Mesothelial cell of epicardium (in vitro differentiated cells): ENCODE measurements at places on chromosomes 4 and X.

GRCh38 chr4:26766141-26766540, 94.5 kb upstream of the STIM2 start:
- DNase-seq = no peak

DNA sequence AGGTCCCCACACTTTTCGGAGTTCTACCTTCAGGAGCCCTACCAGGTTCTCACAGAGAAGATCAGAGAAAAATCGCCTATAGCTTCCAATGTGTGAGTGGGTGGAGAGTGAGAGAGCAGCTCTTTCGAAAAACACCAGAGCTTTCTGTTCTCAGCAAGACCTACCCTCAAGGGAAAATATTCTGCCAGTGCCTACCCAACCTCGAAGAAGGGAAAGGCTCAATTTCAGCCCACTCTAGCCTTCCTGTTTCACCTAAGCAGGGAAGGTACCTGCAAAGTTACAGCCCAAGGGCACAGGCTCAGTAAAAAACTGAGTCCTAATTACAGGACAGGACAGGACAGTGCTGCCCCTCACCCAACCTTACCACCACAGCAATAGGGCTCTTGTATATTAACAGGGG, 104.0 kb upstream of the WDR17 start:
- no peak for DNase-seq

- no peak for DNase-seq
Observed at GRCh38 chr4:151389311-151389710, 19.7 kb upstream of the FHIP1A start.

DNA sequence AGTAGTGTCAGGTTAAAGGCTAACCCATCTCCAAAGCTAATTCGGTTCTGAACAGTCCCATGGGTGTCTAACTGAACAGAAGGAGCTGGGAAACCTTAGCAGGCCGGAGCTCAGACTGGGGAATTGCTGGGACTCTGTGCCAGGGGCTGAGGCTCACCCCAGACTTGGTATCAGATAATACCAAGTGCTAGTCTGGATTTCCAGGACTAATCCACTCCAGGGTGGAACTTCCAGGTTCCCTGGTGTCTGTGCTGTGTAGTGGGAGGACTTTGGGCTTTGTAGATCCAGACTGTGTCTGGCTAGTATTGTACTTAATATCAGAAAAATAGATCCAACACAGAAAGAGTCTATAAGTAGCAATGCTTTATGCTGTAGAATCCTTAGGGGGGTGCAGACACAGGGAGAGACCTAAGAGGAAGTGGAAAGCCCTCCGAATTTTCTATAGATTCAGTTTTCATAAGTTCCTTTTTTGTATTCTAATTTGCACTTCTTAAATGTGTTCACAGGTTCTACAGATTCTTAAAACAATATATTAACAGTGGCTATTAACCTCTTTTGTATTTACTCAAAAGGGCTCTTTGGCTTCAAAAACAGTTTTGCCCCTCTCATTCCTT, 4.1 kb downstream of the ZNF827 start:
- DNase-seq = no peak

DNA sequence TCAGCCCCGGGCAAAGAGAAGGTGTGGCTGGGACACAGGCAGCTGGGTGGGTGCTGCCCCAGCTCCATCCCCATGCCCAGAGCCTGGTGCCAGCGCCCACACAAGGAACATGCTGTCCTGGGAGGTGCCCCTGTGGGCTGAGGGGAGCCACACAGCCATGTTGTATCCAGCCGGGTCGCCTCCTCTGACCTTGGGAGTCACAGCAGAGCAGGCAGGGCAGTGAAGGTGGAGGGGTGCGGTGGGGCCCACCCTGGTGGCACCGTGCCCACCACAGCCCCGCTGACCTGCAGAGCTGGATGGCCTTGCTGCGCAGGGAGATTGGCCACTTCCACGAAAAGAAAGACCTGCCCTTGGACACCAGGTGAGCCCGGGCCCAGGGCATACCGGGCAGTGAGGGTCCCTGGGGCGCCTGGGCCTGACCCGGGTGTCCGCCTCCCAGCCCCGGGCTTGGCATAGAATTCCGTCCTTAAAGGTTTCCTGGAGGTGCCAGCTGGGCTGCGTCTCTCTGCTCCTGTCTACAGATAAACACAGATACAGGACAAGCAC, 18.7 kb upstream of the ADD1 start:
- no peak for DNase-seq

DNA sequence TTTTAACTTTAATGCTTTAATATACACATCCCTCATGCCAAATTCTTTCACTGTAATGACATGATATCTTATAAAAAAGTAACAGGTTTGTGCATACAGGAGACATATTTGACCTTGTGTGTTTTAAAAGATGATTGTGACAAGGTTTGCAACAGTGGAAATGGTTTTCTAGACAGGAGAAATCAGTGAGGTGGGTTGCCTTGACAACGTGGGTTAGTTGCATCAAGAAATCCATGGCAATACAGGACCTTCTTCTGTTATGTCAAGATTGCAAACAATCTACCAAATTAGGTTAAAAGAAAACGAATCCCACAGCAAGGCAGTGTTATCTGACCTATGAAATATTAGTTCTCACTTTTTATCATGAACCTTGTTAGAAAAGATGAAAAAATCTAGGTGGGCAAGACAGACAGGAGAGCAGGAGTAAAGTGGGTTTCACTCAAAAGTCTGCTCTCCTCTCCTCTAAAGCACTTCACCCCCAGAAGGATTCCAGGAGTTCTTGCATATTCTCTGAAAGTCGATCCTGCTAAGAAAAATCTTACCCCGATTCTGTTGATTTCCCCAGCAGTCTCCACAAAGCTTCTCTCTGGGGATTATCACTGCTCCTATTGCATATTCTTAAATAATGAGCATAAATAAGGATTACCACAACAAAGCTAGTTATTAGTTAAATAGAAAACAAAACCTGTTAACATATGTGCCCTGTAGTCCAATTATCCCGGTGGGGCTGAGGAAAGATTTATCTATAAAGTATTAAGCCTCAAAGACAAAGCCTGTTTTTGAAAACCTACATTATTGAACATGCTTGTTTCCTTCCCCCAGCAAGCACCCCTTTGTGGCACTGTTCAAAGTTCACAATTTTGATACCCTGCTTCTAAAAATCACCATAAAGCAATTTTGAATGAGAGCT, 71.0 kb downstream of the TMA16 start:
- DNase-seq = no peak

- DNase-seq = no peak
Observed at GRCh38 chr4:99047710-99048109, 40.9 kb downstream of the ADH5 start.

DNA sequence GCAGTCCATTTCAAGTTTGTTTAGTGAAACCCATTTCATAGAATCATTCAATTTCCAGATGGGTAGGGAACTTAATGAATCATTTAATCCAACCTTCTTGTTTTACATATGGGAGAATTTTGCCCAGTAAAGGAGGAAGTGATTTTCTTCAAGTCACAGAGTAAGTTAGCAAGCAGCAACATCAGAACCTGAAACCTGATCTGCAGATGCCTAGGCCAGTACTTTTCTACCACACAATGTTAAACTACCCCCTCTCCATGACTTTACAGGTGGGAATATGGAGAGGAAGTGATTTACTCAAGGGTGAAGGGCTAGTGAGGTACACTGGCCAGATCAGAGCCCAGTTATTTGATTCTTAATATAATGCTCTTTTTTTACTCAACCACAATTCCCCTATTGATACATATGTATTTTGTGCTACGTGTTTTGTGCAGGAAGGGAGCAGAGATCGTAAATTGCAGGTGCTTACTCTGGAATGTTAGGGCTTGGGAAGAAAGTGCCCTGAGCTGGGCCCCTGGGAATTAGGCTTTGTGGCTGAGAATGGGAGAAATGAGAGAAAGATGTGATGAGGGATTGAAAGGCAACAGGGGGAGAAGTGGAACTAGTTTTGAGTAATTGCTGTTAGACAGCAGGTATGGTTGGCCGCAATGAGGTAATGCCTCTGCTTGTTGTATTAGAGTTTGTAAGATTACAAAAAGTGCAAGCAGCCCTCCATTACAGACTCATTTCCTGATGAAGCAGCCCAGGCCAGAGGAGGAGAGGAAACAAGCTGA, 6.8 kb downstream of the LHFPL1 start:
- DNase-seq = no peak

GRCh38 chr4:72388521-72388920, 180.5 kb downstream of the ADAMTS3 start:
- DNase-seq = no peak

DNA sequence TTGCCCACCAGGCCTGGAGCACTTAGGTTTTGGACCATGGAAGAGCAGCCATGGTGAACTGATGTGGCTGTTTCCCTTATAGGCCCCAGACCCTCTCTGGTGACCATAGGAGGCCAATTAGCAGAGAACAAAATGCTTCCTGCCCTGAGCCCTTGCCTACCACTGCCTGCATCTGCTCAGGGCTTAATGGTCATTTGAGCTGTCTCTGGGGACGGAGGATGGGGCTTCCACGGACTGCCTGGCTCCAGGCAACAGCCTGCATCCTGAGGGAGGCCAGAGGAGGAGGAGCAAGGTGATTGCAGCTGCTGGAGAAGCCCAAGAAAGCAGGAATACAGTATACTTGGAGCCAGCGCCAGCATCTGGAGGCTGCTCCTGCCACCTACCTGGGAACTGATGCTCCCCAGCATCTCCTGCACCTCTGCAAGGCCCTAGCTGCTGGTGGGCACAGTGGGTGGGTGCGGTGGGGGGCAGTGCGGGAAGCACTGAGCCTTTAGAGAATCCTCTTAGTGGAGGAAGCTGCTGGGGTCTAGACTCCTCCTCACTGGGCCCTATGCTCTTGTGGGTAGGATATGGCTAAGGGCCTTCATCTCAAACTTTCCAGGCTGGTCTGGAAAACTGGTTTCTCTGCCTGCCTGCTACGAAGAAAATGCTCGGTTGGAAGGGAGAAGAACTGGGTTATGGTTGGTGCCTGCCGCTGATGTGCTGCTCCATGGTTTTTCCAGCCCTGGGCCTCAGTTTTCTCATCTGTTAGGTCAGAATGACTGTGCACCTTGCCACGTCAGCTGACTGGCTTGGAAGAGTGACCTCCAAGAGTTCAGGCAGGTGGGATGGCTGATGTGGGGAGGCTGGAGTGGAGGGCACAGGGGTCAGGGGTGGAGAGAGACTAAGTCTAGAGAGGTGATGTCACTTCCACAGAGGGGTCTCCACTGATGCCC, 158.8 kb upstream of the PJA1 start:
- DNase-seq = no peak

DNA sequence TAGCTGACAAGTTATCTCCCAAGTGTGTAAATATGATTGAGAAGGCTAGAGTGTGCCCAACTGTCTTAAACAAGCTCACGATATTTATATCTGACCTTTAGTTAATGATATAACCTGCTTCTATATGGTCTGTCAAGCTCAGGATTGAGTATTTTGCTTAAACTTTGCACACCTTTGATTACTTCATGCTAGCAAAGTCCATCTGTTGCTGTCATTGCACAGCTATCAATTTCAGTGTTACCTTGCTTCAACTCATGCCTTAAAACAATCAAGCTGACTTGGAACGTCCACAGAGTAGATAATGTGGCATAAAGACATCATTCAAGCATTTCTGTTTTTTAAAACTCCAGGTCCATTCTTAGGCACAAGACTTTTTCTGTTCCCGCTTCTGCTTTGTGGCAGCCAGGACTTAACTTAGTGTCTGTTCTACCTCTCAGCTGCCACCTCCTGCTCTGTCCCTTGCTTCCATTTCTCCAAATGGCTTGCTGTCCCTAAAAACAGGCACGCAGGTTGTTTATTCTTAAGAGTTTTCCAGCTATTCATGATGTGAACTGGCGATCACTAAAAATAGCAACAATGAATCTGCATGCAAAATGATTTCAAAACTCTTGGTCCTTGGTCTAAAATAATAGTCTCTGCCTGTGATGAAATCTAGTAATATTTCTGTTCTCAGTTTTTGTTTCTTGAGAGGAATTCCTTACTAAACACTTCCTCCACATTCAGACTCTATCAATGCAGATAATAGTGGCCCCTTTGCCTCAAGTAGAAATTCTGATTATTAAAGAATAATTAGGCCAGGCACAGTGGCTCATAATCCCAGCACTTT, 16.3 kb upstream of the NEIL3 start:
- no peak for DNase-seq

DNA sequence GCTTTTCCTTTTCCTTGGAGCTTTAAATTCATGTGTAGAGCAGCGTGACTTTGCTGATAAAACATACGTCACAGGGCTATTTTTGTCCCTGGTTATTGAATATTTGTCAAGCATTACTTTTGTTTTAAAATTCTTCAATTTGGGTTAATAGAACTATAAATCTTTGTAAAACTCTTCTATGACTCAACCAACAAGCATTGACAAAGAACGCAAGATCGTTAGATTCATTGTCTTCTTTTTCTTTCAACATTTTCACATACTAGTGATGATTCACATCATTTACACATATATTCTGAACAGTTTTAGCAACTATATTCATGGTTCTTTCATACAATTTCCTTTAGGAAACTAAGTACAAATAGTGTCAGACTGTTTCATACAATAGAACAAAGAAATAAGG, 72.0 kb upstream of the GPM6A start:
- no peak for DNase-seq

DNA sequence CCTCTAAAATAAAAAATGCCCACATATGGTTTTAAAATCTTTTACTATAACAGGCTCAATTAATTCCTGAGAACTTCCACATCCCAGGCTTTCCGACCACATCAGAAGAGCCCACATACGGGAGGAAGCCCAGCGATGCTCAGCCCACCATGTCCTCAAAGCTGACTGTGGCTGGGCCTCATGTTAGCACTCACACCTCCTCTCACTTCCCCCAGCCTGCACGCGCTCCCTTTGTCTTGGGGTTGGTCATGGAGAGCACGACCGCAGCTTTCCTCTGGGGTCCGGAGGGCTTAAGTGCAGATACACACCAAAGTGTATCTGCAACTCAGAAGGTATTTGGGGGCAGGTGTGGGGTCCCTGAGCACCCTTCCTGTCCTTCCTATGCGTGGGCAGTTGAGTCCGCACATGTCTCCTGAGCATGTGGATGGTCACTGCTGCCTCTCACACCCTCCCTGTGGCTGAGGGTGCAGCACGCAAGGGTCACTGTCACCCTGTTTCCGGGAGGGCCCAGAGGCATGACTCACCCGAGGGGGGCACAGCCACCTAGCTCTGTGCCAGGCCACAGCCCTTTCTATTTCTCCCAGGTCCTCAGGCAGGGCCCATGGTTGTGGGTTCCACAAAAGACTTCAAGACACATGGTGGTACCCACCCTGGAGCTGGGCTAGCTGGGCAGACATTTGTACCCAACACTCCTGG, 21.2 kb downstream of the WDR1 start:
- DNase-seq = no peak

- DNase-seq = no peak
Observed at GRCh38 chrX:106957856-106958255, 37.7 kb downstream of the CLDN2 start.

- no peak for DNase-seq
Observed at GRCh38 chr4:24144381-24144780, 254.5 kb upstream of the PPARGC1A start.

DNA sequence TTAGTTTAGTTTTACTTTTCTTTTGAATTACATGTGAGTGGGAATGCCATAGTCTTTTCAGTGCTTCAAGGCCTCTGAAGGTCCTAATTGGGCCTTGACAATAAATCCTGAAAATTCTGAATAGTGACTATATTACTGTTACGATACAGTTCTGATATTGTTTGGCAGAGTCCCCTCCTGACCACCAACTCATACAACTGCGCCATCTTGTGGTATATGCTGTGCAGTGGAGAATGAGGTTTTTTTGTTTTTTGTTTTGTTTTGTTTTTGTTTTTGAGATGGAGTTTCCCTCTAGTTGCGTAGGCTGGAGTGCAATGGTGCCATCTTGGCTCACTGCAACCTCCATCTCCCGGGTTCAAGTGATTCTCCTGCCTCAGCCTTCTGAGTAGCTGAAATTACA, 56.6 kb upstream of the CHRDL1 start:
- no peak for DNase-seq
